Small intestine (tissue), 16 donors: ENCODE measurements at places on chromosomes 13 and 19.

DNA sequence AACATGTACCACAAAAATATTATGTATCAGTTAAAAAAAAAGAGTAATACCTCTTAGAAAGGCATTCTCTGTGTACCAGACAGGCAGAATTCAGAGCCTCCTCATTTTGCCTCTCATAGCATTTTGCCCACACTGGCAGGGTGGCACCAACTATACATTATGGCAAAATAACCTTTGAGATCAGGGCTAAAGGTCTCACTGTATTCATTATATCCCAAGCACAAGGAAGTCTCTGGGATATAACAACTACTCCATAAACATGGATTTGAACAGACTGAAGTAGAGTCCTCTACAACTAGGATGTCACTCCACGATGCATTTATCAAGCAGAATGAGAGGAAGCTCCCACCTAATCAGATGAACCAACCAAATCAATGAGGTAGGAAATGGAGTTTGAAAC is 10.6 kb downstream of the SUCLA2 start:
- peak; percentile 15 for DNase-seq

- DNase-seq, result no peak
Observed at GRCh38 chr13:21683034-21683733, 12.3 kb downstream of the FGF9 start.

- no peak for DNase-seq
Observed at GRCh38 chr19:23241419-23241818, 8.8 kb downstream of the ZNF724 start.

- DNase-seq, result no peak
Observed at GRCh38 chr13:66689037-66689619, 541.0 kb downstream of the PCDH9 start.

DNA sequence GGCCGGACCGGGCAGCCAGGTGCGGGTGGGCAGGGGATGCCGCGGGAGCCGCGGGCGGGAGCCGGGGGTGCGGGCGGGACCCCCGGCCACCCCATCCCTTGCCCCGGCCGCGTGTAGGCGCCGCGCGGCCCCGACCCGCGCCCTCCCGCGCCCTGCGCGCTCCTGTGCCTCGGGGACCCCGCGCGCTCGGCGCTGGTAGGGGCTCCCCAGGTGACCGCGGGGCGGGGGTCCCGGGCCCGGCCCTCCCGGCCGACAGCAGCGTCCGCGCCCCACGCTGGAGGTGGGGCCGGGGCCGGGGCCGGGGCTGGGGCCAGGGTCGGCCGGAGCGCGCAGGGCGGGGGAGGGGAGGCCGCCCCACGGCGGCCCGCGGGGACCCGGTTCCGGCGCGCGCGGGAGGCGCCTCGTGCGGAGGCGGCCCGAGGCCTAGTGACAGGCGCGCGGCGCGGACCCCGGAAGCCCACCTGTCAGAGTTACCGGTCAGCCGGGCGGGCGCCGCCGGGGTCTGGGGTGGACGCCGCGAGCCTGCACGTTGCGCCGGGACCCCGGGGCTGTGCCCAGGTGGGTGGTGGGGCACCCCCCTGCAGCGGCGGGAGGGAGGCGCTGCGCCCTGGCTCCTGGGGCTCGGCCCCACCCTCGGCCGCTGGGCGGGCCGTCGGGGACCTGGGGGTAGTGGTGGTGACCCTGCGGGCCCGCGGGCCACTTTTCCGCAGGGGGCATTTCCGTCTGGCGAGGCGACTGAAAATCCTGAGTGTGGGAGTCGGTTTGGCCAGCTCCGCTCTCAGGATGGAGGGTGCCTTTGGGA is 518 bp downstream of the TFDP1 start:
- DNase-seq, result peak; percentile 52

- no peak for DNase-seq
Observed at GRCh38 chr19:6041991-6042481, 64.1 kb upstream of the RANBP3 start.
